ENCODE measurements at places on chromosomes 6 and 20.

DNA sequence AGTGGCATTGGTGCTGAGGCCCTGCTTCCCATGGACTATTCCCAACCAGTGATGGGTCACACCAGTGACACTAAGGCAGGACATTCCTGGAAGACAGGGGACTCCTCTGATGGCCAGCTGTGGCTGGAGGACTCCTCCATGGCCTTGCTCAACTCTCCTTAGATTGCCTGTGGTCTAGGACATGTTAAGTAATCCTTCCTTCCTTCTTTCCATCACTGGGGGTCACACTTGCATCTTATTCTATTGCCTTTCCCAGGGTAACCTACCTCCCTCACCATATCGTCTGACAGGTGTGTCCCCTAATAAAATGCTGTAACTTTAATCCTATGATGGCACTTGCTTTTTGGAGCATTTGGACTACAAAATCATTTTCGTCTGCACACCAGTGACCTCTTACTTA, 24.5 kb upstream of the HLA-A start:
- no peak for DNase-seq

- no peak for DNase-seq
Observed at GRCh38 chr6:111871725-111872400, 1.4 kb downstream of the FYN start.

- DNase-seq: no peak
Observed at GRCh38 chr6:147508042-147508865, at the start of gene SAMD5. Gene SAMD5, plus strand, starts transcription at chr6:147508690. Its CDS starts 239 bp downstream, at chr6:147508929.

- DNase-seq: no peak
Observed at GRCh38 chr6:113625850-113626249, 231.3 kb upstream of the MARCKS start.

- peak; percentile 42 for DNase-seq
Observed at GRCh38 chr6:13453771-13454251, 33.6 kb downstream of the GFOD1 start.

- peak; percentile 11 for DNase-seq
Observed at GRCh38 chr20:17538517-17539170, 7.5 kb upstream of the BFSP1 start.
